ENCODE measurements at places on chromosomes 16 and 17.

DNA sequence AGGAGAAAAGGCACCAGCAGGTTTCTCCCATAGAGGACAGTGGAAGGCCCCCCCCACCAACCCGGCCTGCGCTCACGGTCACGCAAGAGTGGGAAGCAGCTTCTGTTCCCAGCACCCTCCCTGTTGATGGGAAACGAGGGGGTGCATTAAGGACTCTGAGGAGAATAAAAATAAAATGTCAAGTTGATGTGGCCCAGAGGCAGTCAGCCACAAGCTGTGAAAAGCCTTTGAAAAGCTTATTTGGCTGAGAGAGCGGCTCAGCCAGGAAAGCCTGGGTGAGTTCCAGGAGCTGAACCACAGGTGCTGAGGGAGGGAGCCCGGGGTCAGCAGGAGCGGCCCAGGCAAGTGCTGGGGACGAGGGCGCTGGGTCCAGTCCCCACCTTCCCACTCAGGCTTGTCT lies 26.9 kb upstream of the SPATA32 start:
- peak; percentile 80 for DNase-seq

- no peak for DNase-seq
Observed at GRCh38 chr17:52368886-52369285, 210.4 kb upstream of the CA10 start.

GRCh38 chr17:34424814-34425491 lies 61.9 kb upstream of the CCL1 start:
- DNase-seq, result peak; percentile 21

DNA sequence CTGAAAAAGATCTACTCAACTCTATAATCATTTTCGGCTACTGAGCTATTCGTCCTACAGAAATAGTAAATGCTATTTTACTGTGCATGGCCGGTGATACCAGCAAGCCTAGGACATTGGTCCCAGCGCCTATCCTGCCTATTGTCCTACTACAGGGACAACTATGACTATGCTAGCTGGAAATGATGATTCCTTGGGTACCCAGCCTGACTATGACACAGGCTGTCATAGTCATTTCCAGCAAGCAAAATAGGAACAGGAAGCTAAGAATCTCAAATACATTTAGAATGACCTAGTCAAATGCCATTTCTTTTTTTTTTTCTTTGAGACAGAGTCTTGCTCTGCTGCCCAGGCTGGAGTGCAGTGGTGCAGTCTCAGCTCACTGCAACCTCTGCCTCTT lies 33.7 kb upstream of the HSBP1 start:
- DNase-seq, result no peak

DNA sequence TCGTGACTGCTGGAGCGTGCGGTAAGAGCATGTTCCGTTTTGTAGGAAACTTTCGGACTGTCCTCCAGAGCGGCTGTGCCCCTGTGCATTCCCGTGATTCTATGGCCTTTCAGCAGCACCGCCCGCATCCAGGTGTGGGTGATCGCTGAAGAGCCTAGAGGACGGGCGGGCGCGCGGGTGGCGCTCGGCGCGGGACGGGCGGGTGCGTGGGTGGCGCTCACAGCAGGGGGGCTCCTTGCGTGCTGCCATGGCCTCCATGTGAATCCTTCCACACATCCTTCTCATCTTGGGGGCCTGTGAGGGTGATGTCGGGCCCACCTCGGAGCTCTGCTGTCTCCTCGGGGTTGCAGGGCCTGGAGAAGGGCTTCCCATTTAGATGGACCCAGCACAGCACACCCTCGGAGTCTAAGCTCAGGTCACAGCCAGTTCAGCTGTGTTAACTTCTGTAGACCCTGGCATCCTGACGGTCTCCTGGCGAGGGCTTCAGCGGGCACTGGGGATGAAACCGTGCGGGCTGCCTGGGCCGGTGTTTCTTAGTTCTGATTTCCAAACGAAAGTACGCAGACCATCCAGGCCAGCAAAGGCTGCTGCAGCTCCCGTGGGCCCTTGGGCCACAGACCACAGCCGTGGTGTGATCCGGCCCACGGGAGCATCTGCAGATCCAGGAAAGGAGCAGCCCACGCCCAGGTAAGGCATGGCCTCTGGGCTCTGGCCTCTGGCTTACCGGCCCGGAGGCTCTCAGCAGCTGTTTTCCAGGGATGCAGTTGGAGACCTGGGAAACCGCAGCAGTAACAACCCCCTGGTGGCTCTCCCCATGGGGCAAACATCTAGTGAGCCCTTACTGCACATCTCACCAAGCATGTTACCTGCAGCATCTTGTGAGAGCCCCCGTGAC lies 339.4 kb downstream of the FOXL1 start:
- DNase-seq, result no peak

DNA sequence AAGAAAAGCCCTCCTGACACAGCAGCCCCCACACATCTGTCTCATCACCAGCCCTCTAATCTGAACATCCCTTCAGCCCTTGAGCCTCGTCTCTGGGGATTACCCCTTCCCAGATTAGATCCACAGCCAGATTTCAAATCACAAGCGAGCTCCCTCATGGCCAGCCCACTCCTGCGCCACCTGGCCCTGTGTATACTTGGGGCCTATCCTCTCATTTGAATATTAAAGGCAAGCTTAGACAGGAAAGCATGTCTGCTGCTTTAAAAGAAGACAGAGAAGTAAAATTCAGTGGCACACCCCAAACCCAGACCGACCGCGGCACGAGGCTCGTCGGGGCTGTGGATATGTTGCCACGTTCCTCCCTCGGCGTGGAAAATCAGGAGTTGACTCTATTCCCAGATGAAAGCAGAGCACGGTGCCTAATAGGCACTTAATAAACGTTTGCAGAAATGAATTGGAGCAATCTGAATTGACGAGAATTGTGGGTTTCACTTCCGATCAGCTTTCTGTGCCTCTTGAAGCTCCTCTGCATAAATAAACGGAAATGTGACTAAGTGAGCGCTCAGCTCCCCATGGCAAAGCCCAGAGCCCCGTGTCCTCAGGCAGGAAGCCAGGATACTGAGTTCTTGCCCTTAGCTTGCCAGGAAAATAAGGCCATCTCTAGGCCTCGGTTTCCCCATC lies 108.0 kb downstream of the CCDC182 start:
- DNase-seq, result peak; percentile 95

- DNase-seq, result no peak
Observed at GRCh38 chr16:29139261-29139802, 154.5 kb downstream of the LAT start.

DNA sequence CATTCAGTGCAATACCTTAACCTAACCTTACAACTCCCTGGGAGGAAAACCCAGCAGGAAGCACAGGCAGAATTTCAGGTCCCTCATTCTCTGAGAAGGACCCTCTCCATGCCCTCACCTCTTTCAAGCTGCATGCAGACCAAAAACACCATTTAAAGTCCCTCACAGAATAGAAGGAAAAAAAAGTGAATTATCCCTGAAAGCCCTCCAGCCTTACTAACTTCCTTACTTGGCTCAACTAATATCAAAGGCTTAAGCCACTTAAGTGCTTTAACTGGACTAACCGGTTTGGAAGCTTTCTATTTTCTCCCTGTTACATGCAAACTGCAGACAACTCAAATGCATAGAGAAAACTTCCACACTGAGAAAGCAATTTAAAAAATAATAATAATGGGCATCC lies 60.5 kb downstream of the ADAMTS18 start:
- DNase-seq, result no peak

DNA sequence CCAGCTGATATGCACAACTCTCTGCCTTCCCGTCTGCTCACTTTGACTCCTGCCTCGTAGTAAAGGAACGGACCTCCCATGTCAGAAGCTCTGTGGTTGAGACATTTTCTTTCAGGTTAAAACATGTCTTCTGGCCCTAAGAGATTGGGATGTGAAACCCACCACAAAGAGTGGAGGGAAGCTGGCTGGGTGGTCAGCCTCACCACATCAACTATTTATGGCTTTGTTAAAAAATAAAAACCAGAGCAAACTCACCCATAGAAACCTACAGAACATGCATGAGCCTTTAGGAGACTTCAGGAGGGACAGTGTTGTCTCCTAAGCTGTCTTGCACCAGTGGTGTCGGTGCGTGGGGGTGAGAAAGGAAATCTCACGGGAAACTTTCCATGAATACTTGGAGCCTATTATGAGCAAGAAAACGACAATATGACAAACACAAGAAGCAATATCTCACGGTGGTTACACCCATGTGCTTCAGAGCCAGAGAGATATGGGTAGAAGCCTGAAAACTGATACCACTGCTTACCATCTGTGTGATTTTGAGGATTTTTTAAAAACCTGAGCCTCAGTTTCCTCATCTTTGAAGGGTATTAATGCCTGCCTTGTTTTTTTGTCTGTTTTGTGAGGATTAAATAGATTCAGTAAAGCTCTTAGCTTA lies 61.7 kb upstream of the XYLT1 start:
- no peak for DNase-seq

- DNase-seq, result no peak
Observed at GRCh38 chr17:50899005-50899460, 32.9 kb upstream of the TOB1 start.

DNA sequence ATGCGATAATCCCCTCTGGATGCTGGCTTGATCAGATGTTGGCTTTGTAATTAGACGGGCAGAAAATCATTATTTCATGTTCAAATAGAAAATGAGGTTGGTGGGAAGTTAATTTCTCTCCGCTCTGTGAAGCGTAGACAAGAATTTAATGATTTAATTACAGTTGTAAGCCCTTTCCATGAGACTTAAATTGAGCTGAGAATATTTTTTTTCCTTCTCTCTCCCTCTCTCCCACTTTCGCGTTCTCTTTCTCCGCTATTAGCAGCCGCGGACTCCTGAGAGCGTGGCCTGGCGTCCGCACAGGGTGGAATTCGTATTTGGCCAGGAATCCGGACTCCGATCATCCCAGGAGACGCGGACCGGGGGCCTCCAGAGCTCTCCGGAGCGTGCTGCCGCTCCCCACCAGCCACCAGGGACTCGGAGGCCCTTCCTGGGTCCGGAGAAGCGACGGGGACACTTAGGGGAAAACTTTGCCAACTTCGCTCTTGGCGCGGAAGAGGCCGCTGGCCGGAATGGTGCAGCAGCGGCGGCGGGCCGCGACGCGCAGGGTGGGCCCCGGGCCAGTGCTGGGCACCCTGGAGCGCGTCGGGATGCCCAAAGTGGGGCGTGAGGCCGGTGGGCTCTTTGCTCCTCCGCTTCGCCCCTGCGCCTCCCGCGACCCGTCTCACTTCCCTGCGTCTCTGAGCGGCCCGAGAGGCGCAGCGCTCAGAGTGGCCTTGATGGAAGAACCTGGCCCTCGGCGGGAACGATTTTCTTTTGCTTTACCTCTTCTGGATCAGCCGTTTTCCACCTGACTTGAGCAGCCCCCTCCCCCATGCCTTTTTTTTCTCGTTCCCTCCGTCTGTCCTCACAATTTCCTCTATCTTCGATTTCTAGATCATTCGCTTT lies 3.6 kb upstream of the IRX3 start:
- DNase-seq, result no peak

- DNase-seq, result no peak
Observed at GRCh38 chr16:12907670-12908233, 6.4 kb downstream of the SHISA9 start.

GRCh38 chr16:77238593-77238992 lies 39.4 kb downstream of the SYCE1L start:
- DNase-seq, result no peak

- DNase-seq, result no peak
Observed at GRCh38 chr16:82609140-82609539, 17.6 kb upstream of the CDH13 start.

GRCh38 chr17:55635253-55635914 lies 87.3 kb downstream of the TMEM100 start:
- no peak for DNase-seq

DNA sequence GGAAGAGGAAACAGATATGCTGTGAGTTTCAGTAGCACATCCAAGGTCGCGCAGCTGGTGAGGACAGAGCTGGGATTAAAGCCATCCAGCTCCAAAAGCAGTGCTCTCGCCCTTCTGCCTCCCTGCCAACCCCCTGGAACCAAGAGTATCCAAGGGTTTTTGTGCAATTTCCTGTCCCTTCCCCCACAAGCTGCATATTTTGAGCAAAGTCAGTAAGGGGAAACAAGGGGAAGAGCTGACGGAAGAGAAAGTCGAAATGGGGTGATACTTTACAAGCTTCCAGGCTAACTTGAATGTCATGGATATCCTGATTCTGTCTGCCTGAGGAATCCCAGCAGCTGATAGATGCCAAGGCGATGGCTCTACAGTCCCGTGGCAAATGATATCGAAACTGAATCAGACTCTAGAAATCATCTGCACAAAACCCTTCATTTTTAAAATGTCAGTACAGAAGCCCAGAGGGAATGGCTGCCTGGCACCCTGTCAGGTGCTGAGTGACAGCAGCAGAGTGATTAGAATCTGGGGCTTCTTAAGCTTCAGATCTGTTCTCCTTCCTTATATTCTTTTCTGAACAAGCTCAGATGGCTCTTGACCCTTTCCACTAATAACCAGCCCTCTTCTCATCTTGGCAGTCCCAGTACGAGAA lies 42.9 kb upstream of the TEKT3 start:
- DNase-seq, result no peak

DNA sequence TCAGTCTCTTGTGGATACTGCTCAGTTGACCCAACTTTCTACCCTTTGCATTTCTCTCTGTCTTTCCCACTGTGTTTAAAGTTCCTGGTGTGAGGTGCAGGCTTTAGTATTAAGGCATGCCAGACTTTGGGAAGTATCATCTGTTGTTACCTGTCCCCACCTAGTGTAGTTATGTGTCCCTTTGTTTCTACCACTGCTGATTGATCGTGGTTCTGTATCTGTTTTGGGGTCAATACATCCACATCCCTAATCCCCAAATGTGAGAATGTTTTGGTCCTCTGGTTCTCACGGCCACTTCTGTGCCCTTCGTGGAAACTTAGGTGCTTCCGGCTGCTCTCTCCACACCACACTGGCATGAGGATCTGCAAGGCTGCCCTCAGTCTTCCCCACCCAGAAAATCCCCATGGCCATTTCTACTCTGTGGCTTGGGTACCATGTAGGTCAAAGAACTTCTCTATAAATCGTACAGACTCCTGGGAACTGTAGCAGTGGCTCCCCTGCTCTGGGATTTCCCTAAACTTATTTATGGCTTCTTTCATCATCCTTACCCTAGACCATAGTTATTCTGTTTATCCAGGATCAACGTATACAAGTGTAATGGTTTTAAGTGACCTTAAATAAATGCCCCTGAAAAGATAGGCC lies 443.2 kb downstream of the XYLT1 start:
- no peak for DNase-seq

DNA sequence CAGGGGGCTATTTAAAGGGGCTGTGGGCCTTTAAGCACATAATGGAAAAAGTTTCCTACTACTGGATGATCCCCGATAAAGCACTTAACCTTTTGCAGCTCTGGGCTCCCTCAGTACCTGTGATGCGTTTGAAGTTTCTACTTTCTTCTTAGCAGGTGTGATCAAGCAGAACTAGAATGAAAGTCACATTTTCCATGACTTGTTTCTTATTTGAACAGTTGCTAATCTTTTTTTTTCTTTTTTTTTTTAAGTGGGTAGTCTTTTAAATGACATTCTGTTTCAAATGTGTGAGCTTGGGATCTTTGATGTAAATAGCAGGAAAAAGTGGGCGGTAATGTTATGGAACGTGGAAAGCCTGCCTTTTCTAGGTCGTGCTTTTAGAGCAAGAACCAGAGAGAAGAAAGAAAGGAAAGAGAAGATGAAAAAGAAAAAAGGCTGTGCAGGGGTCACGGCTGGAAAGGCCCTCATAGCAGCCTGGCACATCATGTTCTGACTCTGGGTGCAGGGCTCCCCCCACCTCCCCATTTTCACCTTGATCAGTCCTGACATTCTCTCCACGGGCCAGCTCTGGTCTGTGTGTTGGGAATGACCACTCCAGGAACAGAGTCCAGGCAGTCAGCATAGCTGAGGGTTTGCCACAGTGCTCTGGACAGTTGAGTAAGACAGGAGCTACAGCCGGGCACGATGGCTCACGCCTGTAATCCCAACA lies 150.6 kb downstream of the CLEC16A start:
- no peak for DNase-seq
